ENCODE measurements at places on chromosomes 3 and 15. TPM values are rescaled to one million over a fixed set of nuclear protein-coding genes. Genes with fewer than 3 reads are reported as not detected.

- peak; percentile 93 for DNase-seq
Measured at GRCh38 chr15:40104865-40105516, 3.7 kb downstream of the BMF start.

GRCh38 chr3:43523454-43524053, 98.3 kb downstream of the ANO10 start:
- DNase-seq: no peak

DNA sequence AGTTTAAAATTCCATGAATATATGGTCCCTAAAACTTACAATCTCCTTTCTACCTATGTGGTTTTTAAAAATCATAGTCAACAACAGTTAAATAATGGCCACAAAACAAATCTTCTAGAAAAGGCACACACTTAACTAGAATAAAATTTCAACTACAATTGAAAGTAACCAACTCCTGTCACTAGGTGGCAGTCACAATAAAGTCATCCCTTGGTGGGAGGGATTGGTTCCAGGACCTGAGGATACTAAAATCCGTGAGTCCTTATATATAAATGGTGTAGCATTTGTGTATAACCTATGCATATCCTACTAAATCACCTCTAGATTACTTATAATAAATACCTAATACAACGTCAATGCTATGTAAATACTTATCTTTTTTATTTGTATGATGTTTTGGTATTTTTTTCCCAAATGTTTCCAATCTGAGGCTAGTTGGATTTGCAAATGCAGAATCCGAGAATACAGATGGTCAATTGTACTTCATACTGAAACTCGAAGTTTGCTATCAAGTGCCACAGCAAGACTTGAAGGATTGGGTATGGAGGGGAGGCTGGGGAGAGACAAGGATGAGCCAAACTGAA, 172.6 kb downstream of the FMN1 start:
- peak; percentile 68 for DNase-seq

DNA sequence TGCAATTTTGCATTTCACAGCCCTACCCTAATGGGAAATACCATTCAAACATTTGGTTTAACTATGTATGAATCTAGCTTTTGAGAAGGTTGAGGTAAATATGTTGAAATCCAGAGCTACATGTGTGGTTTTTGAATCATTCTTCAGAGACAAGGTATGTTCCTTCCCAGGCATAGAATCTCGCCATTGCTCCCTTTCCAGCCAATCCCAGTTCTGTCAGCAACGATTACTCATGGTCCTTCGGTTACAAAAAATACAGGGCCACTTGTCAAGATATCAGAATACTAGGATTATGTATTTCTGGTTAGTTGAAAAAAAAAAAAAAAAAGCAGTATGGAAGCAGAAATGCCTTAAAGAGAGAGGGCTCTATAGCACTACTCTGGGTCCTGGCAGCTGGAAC, 182.4 kb downstream of the RBMS3 start:
- DNase-seq: no peak

The GOLGA8T gene
- total RNA-seq: not detected

The NPAP1 gene
- total RNA-seq: not detected

The ITIH1 gene
- total RNA-seq: not detected

The SCG3 gene
- 0.37 TPM for total RNA-seq

The MME gene
- total RNA-seq: 19.5 TPM

Measured in SK-MEL-5 (cell line).